ENCODE measurements at places on chromosomes 13 and 19.

DNA sequence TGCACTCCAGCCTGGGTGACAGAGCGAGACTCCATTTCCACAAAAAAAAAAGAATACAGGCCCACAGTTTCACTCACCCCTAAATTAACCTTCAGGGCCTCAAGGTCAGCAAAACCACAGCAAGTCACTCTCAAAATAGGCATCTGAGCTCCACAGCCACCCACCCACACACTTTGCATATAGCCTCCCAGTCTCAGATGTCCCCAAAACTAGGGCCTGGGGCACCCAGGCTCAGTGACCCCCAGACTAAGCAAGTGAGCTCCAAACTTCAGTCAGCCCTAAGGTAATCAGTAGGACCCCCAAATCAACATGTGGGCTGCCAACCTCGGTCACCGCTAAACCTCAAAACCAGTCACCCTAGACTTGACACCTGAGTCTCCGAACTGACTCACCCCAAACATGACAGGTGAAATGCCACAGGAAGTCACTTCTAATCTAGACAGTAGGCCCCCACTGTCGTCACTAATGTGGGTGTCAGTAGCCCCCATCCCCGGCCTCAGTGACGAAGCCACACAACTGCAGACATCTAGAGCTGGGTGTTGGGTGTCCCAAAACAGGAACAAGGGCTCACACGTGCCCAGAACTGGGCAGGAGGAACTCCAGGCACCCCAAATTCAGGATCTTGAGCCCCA lies 13.9 kb downstream of the RABAC1 start:
- peak; percentile 98 for DNase-seq

GRCh38 chr19:13102666-13103580 lies at the start of gene LYL1:
Gene LYL1, minus strand, starts transcription at chr19:13102858. Its CDS starts 1,687 bp downstream, at chr19:13101171.
- DNase-seq, result peak; percentile 80

GRCh38 chr19:6057651-6058517 lies 52.4 kb downstream of the RFX2 start:
- DNase-seq, result no peak

GRCh38 chr19:6925386-6925785 lies 38.0 kb downstream of the ADGRE1 start:
- no peak for DNase-seq

DNA sequence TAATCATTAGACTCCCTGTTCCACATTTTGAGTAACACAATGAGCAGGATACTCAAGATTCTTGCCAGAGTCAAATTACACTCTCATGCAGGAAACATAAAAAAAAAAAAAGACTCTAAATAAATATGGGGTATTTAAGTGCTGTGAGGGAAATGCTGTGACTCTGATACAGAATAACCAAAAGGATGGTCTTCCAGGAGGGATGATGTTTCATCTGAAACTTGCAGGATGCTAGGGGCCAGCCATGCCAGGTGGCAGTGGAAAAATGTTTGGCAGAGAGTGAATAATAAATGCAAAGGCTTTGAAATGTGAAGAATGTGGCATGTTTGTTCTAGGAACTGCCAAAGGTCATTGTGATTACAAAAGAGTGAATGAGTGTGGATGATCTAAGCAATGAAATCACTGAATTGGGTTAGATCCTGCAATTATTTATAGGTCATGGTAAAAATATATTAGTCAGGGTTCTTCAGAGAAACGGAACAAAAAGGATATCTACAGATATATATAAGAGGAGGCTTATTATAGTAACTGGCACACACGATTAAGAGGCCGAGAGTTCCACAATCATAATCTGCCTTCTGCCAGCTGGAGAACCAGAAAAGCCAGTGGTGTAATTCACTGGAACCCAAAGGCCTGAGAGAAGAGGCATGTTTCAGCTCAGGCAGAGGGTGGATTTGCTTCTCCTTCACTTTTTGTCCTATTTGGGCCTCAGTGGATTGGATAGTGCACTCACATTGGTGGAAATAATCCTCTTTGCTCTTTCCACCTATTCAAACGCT lies 1832.8 kb upstream of the MIR17HG start:
- DNase-seq, result no peak

DNA sequence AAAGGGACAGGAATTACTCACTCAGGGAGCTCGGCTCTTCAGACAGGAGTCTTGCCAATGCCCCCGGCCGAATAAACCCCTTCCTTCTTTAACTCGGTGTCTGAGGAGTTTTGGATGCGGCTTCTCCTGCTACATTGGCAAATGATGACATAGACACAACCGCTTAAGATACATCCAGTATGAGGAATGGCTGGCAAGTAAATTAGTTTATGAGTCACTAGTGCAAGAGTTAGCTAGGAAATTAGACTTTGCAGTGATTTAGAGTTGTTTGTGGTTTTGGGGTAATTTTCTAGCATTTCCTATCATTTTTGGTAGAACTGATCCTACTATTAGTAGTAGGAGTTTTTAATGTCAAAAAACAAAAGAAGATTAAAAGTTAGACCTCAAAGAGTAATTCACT lies 166.2 kb downstream of the SLITRK1 start:
- DNase-seq, result no peak
